ENCODE measurements at places on chromosomes 3 and 15. TPM values are rescaled to one million over a fixed set of nuclear protein-coding genes. Genes with fewer than 3 reads are reported as not detected.

C3orf38 gene
- total RNA-seq, result 15.7 TPM

DNA sequence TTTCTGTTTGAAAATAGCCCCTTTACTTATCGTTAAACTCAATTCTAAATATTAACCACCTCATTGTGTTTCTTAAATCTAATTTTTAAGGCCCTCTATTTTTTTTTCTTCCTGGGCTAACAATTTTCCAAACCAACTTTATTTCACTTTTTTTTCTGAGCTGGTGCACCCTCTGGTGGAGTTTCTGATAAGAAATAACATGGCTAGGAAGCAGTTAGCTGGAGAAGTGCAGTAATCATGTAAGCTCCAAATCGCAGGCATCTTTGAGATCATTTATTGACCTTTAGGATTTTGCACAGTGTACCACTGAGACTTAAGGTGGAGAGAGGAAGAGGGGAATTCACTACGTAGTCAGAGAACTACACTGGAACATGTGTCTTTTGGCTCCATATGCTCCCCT lies 6.4 kb downstream of the TMEM207 start:
- DNase-seq, result peak; percentile 51

GRCh38 chr15:57792724-57793449 lies 86.4 kb downstream of the POLR2M start:
- DNase-seq, result peak; percentile 61

DNA sequence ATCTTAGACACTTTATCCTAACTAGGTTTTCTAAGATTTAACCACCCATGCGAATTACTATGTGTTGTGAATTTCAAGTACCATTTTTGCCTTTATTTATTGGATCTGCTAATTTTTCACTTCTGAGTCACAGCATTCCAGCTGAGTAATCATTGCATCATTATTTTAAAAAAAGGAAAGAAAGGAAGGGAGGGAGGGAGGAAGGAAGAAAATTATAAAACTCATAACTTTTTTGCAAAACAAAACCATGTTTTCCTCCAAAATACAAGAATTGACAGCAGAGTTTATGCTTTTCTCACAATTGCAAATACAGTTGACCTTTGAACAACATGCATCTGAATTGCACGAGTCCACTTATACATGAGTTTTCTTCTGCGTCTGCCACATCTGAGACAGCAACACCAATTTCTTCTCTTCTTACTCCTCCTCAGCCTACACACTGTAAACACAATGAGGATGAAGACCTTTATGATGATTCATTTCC lies 651.4 kb upstream of the NECTIN3 start:
- peak; percentile 94 for DNase-seq

- no peak for DNase-seq
These were observed 171.4 kb downstream of the CNTN3 start for GRCh38 chr3:74443102-74443501.

- no peak for DNase-seq
These were observed 168.3 kb upstream of the GBE1 start for GRCh38 chr3:81929697-81930096.

NR2E3 gene
- total RNA-seq, result 0.35 TPM

GRCh38 chr3:143771939-143772338 lies 76.3 kb downstream of the SLC9A9 start:
- no peak for DNase-seq

STRA6 gene
- 0.29 TPM for total RNA-seq

- DNase-seq, result peak; percentile 8
These were observed 497.8 kb downstream of the NAALADL2 start for GRCh38 chr3:175356899-175357324.

STAC gene
- total RNA-seq, result 6.7 TPM

RGMA gene
- total RNA-seq, result 2.5 TPM

HCLS1 gene
- total RNA-seq, result 3.7 TPM

DNA sequence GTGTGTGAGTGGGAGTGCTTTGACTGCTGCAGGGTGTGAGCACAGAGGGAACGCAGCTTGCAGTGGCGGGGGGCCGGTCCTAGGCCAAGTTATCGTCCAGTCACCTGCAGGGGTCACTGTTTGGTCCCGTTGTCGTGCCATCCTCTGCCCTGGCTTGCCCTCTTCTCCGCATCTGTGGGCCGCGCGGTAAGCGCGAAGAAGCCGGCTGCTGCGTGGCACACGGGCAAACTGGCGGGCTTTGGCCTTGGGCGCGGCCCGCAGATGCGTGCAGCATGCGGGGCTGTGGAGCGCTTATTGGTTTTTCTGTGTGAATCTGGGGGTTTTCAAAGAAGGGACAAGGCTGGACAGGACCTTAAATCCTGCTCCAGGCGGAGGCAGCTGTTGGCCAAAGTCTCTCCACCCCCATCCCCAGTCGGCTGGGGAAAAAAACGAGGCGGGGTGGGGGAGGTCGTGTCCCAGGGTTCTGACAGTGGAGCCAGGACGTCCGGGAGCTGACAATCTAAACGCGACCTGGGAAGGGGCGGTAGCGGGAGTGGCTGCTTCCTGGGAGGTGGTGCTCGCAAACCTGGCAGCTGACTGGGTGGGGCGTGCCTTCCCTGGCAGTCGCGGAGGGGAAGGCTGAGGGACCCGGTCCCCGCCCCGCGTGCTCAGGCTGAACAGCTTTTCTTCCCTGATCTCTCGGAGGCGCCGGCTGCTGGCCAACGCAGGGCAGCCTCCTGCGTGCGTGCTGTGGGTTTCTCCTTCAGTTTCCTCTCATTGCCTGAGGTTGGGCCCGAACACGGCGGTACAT lies 39.7 kb upstream of the VEPH1 start:
- DNase-seq, result peak; percentile 85

- no peak for DNase-seq
These were observed 179.2 kb downstream of the ATP10A start for GRCh38 chr15:25683911-25684310.

GRCh38 chr3:136239094-136239493 lies 11.0 kb upstream of the PCCB start:
- peak; percentile 23 for DNase-seq

DNA sequence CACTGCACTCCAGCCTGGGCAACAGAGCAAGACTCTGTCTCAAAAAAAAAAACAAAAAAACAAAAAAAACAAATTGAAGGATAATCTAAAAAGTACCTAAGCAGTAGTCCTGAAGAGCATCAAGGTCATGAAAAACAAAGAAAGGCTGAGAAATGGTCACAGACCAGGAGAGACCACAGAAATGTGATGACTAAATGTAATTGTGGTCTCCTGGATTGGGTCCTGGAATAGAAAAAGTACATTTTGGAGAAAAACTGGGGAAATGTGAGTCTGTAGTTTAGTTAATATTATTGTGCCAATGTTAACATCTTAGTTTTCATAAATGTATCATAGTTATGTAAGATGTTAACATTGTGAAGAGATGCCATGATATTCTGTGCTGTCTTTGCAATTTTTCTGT lies 267.5 kb upstream of the NR2E3 start:
- no peak for DNase-seq

DNA sequence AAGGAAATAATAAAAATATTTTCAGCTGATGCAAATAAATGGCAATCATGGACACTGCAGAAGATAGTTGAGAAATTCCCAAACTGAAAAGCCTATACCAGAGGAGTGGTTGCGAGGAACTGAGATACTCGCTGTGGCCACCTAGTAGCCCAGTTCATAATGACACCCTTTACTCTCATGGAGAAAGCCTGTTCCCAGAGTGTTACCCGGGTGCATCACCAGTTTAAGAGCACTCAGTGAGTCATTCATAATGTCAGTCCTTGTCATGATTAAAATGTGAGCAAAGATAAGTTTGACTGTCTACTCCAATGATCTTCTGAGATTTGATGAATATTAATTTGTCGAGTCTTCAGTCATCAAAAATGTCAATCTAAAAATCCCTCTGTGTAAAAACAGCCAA lies 138.4 kb upstream of the LRRC3B start:
- no peak for DNase-seq

PPP1R14D gene
- total RNA-seq, result 0.33 TPM

DNA sequence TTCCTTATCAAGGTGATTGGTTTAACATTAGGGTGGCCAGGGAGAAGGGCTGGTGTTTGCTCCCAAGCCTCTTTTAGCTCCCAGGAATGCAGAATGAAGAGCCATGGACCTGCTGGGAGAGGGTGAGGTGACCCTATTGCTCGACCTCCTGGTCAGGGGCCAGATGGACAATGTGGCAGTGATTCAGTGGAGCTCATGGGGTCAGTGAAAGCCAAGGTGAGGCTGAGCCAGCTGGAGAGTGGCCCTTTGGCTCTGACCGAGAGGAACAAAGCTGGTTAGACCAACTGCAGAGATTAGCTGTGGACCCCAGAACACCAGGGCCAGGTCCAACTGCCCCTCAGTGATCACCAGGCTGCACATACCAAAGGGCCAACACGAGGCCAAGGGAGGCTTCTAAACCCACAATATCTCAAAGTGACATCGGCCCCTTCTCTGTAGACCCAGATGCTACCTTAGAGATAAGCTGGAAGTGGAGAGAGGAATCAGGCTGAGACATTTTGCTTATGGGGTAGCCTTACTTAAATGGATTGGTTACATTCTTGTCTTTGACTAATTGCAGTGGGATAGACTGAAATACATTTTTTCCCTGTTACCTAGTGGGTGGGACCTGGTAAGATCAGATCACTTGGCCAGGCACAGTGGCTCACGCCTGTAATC lies 15.8 kb upstream of the BTBD1 start:
- DNase-seq, result no peak

SUCNR1 gene
- not detected for total RNA-seq

DNA sequence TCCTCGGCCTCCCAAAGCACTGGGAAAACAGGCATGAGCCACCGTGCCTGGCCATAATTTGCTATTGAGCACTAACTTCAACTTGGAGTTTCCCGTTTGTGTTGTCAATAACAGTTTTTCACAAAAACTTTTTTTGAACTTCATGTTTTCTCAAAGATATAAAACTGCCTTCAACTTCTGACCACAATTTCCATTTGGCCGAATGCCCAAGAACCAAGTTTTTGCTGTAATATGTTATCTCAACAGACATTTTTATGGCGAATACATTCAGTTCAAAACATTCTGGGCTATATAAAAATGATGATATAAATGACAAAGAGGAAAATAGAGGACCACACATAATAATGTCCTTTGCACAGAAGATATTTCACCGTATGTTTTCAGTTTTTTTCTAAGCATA lies 56.4 kb downstream of the NEDD4 start:
- DNase-seq, result no peak

- no peak for DNase-seq
These were observed 343.0 kb downstream of the PLOD2 start for GRCh38 chr3:145817870-145818483.

IQCF5 gene
- total RNA-seq, result not detected

All from PC-3 (cell line).